DMS79 (cell line): ENCODE measurements at places on chromosomes 12 and 14.

DNA sequence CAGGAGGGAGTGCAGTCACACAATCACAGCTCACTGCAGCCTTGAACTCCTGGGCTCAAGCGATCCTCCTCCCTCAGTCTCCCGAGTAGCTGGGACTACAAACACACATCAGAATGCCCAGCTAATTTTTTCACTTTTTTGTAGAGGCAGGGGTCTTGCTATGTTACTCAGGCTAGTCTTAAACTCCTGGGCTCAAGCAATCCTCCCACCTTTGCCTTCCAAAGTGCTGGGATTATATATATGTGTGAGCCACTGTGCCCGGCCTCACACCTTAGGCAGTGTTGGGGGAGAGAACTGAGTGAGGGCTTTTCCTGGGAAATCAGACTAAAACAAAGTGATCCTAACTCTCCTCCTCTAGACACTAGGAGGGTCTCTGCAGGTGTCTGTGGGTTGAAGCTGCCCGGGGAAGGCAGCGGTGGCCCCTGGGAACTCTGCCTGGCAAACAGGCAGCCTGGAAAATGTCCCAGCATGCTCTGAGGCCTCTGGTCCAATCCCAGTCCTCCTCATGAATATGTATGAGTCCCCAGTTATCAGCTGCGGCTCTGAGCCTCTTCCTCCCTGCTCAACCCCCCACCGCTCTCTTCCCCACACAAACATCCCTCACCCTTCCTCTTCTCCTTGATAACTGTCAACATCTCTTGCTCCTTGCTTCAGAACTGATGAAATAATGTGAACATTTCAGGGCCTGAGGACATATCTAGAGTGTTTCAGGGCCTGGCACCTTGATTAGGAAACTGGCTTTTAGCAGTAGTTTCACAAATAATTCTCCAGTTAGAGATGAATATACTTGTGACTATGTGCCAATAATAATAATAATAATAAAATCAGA is 7.9 kb upstream of the NAA25 start:
- DNase-seq: no peak

DNA sequence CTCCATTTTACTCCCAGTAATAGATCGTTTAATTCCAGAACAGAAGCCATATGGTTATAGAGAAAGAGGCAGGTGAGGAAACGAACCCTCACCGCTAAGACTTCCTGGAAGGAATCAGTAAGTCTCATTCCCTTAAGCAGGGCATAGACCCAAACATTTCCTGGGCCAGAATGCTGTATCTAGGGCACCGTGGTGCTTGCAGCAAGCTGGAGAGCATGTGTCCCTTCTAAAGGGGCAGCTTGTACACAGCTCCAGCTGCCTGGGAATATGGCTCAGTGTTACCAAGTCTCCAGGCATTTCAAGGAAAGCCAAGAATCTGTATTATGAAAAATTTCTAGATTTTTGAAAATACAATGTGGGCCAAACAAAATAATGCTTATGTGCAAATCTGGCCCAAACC is 73.4 kb downstream of the PPM1H start:
- no peak for DNase-seq

DNA sequence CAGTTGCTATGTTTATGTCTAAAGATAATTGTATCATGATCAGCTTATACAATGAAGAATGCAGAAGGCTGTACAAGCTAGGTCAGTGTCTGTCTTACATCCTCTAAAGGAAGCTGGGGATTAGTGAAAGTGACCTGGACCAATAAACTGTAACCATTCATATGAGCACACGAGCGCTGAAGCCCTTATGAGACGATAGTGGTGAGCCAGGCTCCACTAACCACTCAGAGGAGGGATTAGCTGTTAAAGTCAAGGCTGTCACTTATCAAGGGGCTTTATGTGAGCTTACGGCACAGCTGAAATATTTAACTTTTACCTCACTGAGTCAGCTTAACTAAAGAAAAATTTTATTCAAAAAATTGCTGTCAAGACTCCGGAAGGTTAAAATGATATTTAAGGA is 30.3 kb downstream of the NDUFA12 start:
- no peak for DNase-seq

- DNase-seq: no peak
Observed at GRCh38 chr12:52946334-52946733, 2.6 kb upstream of the KRT18 start.

DNA sequence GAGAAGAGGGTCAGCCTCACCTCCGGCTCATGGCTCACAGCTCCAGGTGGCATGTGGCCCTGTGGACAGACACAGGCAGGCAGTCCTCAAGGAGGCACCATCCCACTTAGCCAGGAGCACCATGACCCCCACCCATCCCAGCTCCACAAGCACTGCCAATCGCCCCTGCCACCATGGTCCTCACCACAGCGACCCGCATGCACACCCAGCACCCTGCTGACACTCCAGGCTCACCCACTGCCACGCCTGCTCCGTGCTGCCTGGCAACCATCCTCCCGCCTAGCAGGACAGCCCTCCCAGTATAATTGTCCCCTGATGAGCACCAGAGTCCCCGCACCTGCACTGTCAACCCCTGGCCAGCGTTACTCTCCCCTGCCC is 50.9 kb downstream of the TRPV4 start:
- DNase-seq: no peak

GRCh38 chr12:26799741-26800140 is 33.3 kb downstream of the ITPR2 start:
- DNase-seq: no peak

DNA sequence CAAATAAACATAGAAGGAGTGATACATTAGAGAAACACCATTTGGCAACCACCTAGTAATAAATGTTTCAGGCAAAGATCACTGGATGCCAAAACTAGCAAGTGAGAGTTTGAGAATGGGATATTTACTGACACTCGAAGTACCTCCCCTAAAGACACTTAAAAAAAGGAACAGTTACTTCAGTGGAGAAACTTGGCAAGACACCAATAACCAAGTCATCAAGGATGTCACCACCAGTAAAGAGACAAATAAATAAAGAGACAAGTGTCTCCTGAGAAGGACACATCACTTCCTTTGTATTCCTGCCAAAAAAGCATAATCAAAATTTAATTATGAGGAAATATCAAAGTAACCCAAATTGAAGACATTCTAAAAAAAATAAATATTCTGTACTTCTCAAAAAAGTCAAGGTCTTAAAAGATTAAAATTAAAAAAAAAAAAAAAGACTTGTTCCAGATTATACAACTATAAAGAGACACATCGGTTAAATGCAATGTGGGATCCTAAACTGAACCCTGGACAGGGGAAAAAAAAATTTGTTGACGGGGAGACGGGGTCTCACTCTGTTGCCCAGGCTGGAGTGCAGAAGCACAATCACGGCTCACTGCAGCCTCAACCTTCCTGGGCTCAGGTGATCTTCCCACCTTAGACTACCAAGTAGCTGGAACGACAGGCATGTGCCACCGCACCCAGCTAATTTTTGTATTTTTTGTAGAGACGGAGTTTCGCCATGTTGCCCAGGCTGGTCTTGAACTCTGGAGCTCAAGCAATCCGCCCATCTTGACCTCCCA is 26.4 kb downstream of the TM7SF3 start:
- DNase-seq: peak; percentile 49

DNA sequence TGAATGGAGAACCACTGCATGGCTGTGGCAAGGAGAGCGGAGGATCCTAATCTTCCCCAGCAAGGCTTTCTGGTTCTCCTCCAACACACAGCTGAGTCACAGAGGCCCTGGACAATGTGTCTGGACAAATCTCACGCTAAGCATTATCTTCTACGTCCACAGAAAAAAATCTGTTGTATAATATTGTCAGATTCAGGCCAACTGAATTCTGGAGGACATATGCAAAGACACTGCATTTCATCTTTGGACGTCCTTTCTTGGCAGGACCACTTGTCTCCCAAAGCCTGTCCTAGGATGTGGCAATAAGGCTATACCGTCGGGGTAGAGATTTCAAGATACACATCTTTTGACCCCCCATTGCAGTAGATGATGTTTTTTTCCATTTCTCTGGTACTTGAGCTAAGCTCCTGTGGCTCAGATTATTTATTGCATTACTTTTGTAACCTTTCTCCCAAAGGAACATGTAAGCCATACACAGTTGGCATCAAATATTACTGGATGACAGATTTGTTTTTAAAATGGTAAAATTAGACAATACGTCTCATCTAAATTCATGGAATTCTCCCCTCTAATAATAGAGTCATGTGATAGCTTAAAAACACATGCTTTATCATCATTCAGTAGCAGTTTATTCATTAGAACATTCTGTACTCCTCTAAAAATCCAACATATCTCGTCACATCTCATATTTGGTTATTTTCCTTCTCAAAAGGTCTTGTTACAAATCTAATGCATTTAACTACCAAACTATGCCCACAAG is 19.4 kb downstream of the LMO3 start:
- no peak for DNase-seq

GRCh38 chr12:57099047-57099714 is 10.3 kb downstream of the NAB2 start:
- DNase-seq: no peak

GRCh38 chr12:55712700-55713415 is 3.0 kb upstream of the BLOC1S1 start:
- DNase-seq: no peak

DNA sequence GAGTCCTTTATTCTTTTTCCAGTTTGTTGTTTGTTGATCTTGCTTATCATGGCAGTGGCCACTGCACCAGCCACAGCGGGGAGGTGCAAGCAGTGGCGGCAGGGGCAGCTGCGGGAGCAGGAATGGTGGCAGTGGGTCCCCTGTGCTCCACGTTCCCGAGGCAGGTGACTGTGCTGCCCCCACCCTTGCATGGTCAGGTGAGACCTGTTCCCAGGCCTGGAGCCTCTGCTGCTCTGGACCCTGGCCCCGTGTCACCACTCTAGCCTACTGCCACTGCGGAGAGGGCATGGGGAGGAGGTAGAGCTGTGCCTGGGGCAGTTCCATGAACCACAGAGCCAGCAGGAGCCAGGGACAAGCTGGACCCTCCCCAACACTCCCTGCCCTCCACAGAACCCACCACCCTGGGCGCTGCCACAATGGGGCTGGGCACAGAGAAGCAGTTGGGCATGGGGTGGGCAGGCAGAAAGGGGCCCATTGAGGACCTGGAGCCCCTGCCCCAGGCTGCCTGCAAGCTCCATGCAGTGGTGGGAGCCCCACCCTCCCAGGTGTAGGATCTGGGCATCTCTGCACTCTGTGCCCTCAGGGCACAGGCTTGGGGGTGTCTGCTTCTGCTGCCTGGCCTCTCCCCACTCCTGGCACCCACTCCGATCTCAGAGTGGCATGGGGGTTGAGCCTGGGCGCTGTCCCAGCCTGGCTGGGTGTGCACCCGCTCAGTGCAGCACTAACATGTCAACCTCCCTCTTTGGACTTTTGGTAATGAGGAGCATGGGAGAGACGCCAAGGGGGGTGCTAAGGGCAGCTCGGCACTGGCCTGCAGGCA is 23.1 kb upstream of the WDR20 start:
- no peak for DNase-seq

GRCh38 chr14:36857842-36858445 is 196.3 kb downstream of the PAX9 start:
- no peak for DNase-seq

DNA sequence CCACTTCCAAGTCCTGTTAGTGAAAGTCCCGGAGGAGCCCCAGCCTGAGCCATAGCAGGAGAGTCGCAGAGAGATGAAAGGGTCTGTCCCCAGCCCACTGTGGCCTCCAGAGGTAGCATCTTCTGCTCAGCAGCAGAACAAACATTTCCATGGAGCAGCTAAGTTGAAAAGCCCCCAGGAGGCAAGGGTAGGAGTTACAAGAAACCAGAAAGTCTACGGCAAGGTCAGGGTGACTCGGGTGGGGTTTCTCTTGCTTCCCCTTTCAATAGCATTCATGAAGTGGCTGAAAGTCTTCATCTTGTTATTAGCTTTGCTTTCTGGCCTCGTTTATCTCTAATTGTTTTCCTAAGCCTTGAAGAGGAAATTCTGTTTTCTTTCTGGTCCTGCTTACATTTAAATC is 151.2 kb upstream of the DIO3 start:
- no peak for DNase-seq

DNA sequence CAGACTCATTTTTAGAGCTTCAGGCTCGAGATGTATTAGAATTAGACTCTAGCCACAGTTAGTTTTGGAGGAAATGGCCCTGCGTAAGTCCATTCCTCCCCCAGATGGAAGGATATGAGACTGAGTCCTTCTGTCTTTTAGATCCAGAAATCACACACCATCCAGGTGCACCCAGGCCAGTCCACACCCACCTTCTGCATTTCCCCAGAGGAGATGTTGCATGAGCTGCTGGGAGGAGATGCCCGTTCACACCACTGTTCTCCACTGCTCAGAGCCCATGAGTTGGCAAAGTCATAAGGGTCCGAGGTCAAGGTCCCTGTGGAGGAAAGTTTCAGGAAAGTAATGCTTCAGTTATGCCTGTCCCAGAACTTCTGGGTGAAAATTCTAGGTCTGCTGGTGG is 29.2 kb downstream of the VWF start:
- no peak for DNase-seq

GRCh38 chr12:5200278-5201087 is 156.8 kb downstream of the KCNA5 start:
- no peak for DNase-seq

- DNase-seq: no peak
Observed at GRCh38 chr14:69014829-69015259, 35.7 kb upstream of the ACTN1 start.

GRCh38 chr12:19131025-19131444 is 1.5 kb downstream of the PLEKHA5 start:
- no peak for DNase-seq

- DNase-seq: no peak
Observed at GRCh38 chr12:124142395-124143035, 152.4 kb upstream of the RFLNA start.

GRCh38 chr14:77240336-77240915 is 30.6 kb downstream of the NGB start:
- no peak for DNase-seq

DNA sequence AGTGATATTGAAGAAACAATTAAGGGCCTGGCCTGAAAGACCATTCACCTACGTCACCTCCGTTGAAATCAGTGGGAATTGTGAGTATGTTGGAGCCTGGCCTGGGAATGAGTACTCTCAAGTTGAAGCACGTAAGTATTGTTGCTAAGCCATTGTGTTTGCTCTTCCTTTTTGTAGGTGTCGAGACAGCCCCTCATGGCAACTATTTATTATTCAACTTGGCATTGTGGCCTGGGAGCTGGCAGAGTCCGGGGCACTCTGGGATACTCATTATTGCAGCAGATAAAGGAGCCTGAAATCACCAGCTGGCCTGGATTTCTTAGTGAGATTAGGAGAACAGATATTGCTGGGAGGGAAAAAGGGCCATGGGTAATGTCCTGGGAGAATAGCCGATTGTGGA is 147.4 kb downstream of the C12orf75 start:
- peak; percentile 35 for DNase-seq

- DNase-seq: no peak
Observed at GRCh38 chr12:88893801-88894200, 313.5 kb upstream of the KITLG start.
